ENCODE measurements at places on chromosomes 16 and 17.

DNA sequence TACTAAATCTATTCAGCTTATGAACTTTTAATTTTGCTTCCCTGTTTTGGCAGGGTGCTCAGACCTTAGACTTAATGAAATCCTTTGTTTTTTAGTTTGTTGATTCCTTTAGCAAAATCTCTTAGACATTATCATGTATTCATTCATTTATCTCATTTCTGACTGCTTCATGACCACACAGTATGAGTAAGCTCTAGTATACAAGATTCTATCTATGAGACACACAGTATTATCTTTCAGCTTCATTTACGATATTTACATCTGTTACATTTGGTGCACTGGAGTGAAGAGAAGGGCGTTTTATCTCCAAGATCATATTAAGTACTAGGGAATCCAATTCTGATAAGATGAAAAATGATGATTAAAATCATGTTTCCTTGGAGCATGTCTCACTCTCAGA is 448.1 kb upstream of the CA10 start:
- no peak for DNase-seq

GRCh38 chr17:77555741-77556291 is 402.7 kb upstream of the TNRC6C start:
- no peak for DNase-seq

- DNase-seq = no peak
These were observed 129.3 kb upstream of the AXIN2 start for GRCh38 chr17:65690626-65691310.

DNA sequence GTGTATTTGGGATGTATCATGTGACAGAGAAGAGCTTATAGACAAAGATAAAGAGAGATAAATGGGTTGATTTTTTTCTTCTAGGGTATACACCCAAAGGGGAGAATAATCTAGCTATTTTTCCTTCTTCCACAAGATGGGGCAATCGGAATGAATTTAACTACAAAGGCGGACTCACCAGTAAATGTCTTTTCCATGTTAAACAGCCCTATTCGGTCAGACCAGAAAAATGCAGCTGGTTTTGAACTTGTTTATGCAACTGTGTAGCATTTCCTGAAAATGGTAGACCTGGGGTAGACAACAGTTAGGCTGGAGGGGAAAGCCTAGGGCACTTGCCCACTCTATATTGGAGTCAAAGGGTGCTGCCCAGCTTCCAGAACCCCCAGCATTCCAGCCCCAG is 477.1 kb downstream of the TOX3 start:
- DNase-seq = no peak

DNA sequence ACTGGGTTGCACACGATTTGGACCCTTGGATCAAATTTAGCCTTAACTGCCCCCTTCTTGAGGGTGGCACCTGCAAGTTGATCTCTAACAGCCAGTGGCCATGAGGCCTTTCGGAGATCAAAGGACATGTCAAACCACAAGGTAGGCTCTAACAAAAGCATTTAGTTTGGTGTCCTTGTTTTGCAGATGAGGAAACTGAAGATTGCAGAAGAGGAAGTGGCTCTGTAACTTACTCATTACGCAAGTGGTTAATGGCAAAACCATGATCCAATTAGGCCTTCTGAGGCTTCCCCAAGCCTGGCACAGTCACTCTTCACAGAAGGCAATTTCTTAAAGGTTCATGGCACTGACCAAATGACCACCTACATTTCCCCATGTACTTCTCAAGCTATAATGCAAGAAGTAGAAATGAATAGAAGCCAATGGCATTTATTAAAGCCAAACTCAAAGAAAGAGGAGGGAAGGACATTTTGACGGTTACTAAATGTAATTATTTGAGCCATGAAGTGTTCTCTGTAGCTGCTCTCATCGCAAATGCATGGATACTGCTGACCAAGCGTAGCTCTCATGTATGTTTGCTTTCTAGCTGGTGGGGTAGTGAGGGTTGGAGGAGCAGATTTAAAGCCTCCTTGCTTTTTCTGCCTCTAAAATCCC is 32.8 kb upstream of the ABCC12 start:
- no peak for DNase-seq

Data from EL (cell line).